ENCODE measurements at places on chromosomes 11 and 22. TPM values are rescaled to one million over a fixed set of nuclear protein-coding genes. Genes with fewer than 3 reads are reported as not detected.

Gene RPLP2
- total RNA-seq = 1,481 TPM

Gene CCDC15
- total RNA-seq = 2.5 TPM

Gene PANX3
- not detected for total RNA-seq

Gene KCNK4
- total RNA-seq = not detected

Gene APOA5
- not detected for total RNA-seq

Gene VSIG2
- not detected for total RNA-seq

Gene CRYBB3
- not detected for total RNA-seq

Gene OR10W1
- not detected for total RNA-seq

Gene CNGA4
- total RNA-seq = not detected

Gene CASP4
- 74.2 TPM for total RNA-seq

Gene CRELD2
- 24.0 TPM for total RNA-seq

Gene MAML2
- 58.5 TPM for total RNA-seq

Gene RASSF10
- 0.22 TPM for total RNA-seq

Gene OR4C46
- total RNA-seq = not detected

Gene GLB1L2
- 0.85 TPM for total RNA-seq

Gene EED
- 21.4 TPM for total RNA-seq

Gene GGT1
- total RNA-seq = 4.4 TPM

Gene VSIG10L2
- total RNA-seq = not detected

Gene CNIH2
- total RNA-seq = not detected

Gene GNAZ
- total RNA-seq = 4.1 TPM
